GM23338 (cell line): ENCODE measurements at places on chromosomes 5 and 9. TPM values are rescaled to one million over a fixed set of nuclear protein-coding genes. Genes with fewer than 3 reads are reported as not detected.
A peak's percentile ranks its signal among the peaks of the same experiment; 100 is the strongest.

The GARIN3 gene
- not detected in 2 replicates for total RNA-seq

The NPR3 gene
- 0.04 and 0.07 TPM in 2 replicates for total RNA-seq

GRCh38 chr9:96565671-96566497, 53.8 kb downstream of the CDC14B start:
- peak; percentile 48 for DNase-seq

- DNase-seq: no peak
Measured at GRCh38 chr9:85534340-85534739, 207.4 kb downstream of the AGTPBP1 start.
